ENCODE measurements at places on chromosomes 4 and X.

- no peak for DNase-seq
These were observed 38.6 kb upstream of the MSMO1 start for GRCh38 chr4:165288639-165289422.

DNA sequence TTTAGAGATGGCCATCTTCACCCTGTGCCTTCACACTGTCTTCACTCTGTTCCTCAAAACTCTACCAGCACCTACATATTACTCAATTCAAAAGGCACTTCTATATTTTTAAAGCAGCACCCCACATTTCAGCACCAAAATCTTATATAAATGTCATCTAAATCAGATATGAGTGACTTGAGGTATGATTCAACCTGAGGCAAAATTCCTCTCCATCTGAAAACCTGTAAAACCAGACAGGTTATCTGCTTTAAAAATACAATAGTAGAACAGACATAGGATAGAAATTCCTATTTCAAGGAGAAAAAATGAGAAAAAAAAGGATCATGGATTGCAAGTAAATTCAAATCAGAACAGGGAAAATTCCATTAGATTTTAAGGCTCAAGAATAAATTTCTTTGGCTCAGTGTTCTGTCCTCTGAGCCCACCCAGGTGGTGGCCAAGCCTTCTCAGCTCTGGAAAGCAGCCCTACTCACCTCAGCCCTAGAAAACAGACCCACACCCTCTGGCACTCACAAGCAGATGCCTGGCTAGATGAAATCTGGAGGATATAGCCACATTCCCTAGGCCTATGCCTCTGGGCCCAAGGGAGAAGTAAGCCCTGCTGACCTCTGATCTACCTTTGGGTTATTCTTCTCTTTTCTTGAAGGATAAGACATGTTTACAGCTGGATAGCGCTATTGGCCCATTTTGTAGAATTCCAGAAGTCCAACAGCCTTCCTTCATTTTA lies 240.4 kb upstream of the ZCCHC13 start:
- DNase-seq = no peak

DNA sequence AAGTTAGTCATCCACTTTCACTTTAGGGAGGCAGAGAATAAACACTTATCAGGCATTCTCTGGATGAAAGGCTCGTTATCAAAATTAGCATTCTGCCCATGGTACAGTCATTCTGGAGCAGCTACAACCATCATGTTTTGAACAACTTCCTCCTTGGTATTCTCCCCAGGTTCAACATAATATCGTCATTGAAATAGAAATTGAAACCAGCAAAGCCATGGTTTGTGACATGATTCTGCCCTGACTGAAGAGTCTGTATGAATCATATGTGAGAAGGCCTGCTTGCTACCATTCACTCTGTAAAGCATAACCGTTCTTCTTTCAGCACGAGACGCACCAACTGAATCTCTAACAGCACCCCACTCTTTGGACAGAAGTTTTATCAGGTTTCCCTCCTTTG lies 127.5 kb upstream of the RADX start:
- DNase-seq = no peak

- DNase-seq = peak; percentile 70
These were observed 29.6 kb downstream of the PDK3 start for GRCh38 chrX:24494647-24495075.

DNA sequence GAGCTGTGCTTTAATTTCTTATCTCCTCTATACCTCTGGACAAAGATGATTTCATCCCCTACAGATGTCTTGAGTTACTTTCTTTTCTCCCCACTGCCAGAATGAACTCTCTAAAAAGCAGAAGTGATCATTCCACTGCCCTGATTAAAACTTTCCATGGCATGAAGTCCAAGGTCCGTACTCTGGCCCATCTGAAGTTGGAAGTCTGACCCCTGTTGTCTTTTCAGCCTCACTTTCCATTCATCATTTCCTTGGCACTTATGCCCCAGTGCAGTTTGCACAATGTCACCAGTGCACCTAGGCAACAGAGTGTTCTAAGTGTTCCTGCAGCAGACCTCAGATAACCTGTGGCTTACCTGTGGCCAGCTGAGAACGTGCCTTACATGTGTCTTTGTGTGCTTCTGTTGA lies 242.4 kb downstream of the FRAS1 start:
- no peak for DNase-seq

GRCh38 chr4:184885602-184886001 lies 59.8 kb upstream of the ACSL1 start:
- no peak for DNase-seq

- DNase-seq = no peak
These were observed 237.4 kb downstream of the SPANXN1 start for GRCh38 chrX:145484740-145485139.

GRCh38 chrX:133661962-133662839 lies 246.9 kb upstream of the GPC4 start:
- no peak for DNase-seq

DNA sequence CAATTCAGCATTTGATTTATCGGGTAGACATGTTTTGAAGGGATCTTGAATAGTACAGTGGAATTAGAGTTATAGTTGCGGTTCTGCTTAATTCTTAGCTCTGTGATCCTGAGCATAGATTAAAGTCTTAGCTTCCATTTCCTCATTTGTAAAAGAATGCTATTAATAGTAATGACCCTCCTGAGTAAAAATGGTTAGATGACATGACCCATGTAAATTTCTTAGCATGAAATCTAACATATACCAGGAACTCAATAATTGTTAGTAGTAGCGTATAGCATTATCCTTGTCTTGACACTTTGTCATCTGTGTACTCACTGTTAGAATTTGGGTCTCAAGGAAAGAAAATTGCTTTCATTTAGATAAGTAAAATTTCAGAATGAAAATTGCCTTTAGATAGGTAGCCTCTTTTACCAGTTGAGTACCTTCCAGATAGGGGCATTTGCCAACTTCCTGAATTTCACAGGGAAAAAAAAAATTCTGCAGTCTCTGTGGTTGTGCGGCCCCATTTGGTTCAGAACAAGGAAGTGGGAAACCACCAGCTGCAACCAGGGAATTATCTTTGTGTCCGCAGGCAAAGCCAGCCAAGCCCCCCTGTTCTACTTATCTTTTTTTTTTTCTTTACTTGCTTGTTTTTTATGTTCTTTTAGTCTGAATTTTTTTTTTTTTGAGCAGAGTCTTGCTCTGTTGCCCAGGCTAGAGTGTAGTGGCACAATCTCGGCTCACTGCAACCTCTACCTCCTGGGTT lies 86.9 kb downstream of the TMEM164 start:
- peak; percentile 40 for DNase-seq

GRCh38 chrX:81304563-81304962 lies 102.7 kb downstream of the SH3BGRL start:
- no peak for DNase-seq

GRCh38 chr4:34280131-34280530 lies 1964.2 kb downstream of the ARAP2 start:
- DNase-seq = peak; percentile 43

DNA sequence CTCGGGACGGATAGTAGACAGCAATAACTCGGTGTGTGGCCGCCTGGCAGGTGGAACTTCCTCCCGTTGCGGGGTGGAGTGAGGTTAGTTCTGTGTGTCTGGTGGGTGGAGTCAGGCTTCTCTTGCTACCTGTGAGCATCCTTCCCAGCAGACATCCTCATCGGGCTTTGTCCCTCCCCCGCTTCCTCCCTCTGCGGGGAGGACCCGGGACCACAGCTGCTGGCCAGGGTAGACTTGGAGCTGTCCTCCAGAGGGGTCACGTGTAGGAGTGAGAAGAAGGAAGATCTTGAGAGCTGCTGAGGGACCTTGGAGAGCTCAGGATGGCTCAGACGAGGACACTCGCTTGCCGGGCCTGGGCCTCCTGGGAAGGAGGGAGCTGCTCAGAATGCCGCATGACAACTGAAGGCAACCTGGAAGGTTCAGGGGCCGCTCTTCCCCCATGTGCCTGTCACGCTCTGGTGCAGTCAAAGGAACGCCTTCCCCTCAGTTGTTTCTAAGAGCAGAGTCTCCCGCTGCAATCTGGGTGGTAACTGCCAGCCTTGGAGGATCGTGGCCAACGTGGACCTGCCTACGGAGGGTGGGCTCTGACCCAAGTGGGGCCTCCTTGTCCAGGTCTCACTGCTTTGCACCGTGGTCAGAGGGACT lies 5.7 kb upstream of the MSANTD1 start:
- DNase-seq = no peak

DNA sequence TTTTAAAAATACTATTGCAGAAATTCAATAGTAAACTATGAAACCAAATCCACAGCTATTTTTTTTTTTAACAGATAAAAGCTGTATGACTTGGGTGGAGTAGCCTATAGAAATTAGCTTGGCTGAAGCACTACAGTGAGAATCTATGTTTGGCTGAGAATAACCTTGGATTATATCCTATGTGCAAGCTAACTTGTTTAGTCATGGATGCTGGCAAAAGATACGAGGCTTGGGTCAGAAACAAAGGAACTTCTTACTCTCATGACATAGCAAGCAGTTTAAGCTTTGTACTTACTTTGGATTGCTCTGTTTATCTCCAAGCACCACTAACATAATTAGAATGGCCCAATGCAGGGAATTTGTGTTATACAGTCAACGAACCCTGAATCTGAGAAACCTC lies 119.2 kb upstream of the GRID2 start:
- DNase-seq = no peak

DNA sequence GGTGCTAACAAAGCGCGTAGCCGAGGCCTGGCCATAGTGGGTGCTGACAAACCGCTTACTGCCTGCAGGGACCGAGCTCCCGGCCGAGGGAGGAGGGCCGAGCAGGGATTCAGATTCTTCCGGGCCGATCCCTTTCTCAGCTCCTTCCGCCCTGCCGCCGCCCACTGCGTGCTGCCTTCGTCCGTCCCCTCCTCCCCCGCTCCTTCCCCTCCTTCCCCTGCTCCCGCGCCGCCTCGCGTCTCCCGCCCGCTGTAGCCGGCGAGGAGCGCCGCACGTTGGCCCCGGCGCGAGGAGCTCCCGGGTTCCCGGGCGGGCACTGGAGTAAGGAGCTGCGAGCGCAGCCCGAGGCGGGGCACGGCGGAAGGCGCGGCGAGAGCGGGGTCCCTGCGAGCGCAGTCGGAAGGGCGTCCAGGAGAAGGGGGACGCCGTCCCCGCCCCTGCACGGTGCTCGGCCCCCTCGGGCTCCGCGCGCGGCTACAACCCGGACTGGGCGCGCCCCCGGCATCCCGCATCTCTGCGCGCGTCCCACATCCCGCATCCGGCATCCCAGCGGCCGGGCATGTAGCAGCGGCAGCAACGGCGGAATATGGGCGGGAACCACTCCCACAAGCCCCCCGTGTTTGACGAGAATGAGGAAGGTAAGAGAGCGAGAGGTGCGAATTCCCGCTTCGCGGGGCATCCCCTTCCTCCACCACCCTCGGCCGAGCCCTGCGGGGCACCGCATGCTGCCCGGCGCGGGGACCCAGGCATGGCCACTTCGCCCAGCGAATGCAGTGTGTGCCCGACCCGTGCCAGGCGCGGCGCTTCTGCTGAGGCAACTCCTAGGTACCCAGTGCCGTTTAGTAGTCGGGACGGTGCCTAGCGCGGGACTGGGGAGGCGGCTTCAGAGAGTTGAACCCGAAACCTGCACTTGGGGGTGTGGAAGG lies at the start of gene STK32B:
STK32B (plus strand) TSS at position 203 of the 926 bp plus-strand sequence.
- peak; percentile 79 for DNase-seq

DNA sequence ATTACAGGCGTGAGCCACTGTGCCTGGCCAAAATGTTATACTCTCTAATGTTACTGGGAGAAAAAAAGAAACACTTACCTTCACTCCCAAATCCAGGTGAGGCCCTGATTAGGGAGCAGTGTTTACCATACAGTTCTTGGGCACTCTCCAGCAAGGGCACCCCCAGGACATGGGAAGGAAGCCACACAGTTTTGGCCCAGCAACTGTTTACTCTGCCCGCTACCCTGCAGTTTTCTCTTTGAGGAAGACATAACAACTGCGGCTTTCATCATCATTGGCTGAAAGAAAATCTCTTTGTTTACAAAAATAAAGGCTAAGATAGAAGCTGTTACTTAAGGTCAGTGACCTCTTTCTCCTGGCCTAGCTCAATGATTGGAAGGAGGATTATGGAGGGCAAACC lies 145.5 kb upstream of the DUSP21 start:
- DNase-seq = no peak

- no peak for DNase-seq
These were observed 7.6 kb downstream of the SEPTIN11 start for GRCh38 chr4:76957004-76957738.

GRCh38 chr4:10866666-10867065 lies 182.1 kb upstream of the CLNK start:
- no peak for DNase-seq

GRCh38 chr4:7043284-7044136 lies at the start of gene TADA2B:
Gene TADA2B (plus strand): TSS chr4:7043372. CDS start chr4:7043580, 208 bp downstream.
- peak; percentile 56 for DNase-seq

- no peak for DNase-seq
These were observed 245.4 kb downstream of the DCLK2 start for GRCh38 chr4:150323406-150324325.

DNA sequence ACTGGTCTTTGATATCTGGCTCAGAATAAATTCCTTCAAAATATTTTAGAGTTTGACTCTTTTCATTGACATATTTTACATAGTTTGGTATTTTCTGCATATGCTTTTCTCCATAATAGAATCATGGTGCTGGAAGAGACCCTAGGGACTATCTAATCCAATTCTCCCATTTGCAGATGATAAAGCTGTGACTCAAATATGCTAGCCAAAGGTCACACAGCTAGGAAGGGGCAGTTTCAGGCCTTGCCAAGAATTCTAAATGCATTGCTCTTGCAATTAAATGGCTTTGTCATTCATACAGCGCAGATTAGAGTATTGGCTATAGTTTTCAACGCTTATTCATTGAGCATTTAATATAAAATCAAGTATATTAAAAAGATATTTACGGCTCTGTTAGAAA lies 374.1 kb upstream of the RASGEF1B start:
- no peak for DNase-seq

GRCh38 chr4:19540859-19541540 lies 710.7 kb upstream of the SLIT2 start:
- DNase-seq = no peak

All from femur (tissue), 1 donor.